ENCODE measurements at places on chromosomes 1 and 21.

DNA sequence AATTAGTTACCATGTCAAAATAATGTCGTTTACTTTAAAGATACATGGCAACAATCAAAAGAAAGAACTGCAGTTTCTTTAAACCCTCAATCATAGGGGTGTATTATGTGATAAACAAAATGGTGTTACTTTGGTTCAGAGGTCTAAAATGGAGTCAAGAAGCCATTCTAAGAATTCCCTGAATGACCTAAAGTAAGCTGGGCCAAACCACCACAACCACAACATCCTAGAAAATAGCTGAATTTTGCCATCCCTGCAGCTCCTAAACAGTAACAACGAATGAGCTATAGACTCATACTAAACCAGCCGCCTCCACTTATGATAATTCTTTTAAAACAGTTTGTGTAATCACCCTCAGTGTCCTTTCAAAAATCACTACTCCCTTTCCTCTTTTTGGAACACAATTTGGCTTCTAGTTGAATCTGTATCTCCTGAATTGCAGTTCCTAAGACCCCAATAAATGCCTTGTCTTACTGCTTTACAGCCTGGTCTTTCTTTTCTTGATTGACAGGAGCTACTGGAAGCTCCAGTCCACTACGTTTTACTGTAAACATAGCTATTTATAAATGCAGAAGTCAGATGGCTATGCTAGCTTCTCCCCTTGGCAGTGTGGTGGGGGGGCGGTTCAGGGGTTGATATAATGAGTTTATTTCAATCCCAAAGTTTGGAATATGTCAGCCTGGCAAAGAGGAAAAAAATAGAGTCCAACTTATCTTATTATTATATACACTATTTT is 84.3 kb downstream of the PLPPR4 start:
- DNase-seq, result no peak

DNA sequence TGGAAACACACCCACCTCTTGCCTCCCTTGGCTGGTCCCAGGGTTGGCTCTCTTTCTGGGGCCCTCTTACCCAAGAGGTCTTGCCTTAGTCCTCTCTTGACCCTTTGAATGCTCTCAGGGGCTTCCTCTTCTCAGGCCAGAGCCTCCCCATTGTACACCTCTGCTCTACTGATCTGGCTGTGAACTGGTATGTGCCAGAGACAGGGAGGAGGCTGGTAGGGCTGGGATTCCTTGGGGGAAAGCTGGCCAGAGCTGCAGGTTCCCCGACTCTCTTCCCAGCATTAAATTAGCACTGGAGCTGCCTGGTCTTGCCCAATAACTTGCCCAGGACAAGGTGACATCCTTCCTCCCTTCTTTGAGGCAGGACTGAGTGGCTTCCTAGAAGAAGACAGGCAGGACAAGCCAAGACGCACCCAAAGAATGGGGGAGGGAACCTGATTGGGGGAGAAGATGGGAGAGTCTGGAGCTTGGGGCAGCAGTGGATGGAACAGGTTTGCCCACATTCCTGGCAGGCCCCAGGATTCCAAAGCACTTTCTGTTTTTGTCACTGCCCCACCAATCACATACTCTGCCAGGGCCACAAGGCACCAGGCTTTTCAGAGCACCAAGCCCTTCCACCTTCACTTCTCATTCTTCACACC is 37.2 kb upstream of the CITED4 start:
- no peak for DNase-seq

GRCh38 chr1:31482482-31483011 is 69.5 kb downstream of the SERINC2 start:
- DNase-seq, result no peak

DNA sequence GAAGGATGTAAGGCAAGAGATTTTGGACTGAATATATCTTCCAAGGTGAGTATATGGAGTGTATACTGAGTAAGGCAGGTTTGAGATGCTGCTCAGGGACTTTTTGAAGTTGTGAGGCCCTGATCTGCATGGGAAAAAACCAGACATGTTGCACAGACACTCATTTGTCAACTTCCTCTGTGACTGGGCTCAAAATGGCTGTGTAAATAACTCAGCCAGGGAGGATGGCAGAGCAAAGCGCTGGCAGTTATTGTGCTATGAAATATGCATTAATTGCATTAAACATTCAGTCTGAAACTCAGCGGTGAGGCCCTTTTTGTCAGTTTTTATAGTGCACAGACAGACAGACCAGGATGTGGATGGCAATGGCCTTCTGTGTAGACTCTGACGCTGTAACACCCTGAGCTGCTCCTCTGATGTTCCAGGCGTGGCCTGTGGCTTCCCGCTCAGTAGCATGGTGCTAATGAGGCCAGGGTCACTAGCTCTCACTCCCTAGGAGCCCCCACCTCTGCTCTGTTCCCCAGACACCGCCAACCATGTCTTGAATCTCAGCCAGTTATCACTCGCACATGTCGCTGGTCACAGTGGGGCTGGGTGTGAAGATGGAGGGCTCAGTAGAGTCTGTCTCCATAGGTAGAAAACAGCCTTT is 307.0 kb upstream of the PROX1 start:
- DNase-seq, result no peak

DNA sequence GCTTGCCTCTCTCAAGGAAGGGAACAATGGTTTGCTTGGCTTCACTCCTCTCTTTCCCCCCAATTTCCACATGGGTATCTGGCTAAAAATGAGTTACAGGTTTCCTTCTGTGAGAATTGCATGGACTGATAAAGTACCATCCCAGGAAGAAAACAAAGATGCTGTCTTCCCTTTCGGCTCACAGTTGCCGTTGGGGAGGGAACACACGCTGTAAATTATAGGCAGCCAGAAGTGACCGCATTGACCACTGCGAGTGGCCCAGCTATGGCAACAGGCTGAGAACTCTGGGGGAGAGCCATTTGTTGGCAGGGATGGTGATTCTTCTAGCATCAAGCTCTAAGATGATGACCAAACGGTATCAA is 2.9 kb downstream of the RUNX1 start:
- no peak for DNase-seq

- DNase-seq, result no peak
Measured at GRCh38 chr1:212039622-212040021, 4.1 kb downstream of the DTL start.

DNA sequence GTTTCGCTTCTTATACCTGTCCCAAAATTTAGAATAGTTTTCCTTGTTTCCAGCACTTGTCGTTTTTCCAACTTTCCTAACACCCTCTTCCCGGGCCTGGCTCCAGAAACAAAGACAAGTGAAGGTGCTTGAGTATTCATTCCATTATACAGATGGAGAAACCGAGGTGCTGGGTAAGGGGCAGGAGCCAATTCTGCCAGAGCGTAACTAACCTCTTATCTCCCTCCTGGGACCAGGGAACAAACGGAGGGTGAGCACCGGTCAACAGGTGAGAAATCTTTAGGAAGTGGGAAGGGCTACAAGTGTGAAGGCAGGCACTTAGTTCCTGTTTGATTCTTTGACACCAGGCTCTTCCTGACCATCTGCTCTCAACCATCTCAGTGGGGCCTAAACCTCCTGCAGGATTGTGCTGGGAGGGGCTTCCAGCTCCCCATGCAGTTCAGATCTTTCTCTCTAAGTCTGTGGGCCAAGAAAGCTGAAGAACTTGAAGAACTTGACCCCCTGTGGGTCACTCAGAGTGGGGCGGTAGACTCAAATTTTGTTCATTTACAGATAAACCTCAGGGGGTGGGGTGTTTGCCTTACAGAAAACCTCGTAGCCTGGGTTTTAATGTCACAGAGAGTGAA is 8.7 kb downstream of the PLXNA2 start:
- DNase-seq, result no peak

All from stimulated activated CD4-positive, alpha-beta T cell treated with anti-CD3 and anti-CD28 coated beads, Interleukin-4, amount 100 ng/mL, for 1 hour (primary cell).